ENCODE measurements at places on chromosomes 3 and 15. TPM values are rescaled to one million over a fixed set of nuclear protein-coding genes. Genes with fewer than 3 reads are reported as not detected.

Gene KY
- total RNA-seq = not detected

- DNase-seq = peak; percentile 52
Measured at GRCh38 chr3:50388720-50389413, 29.5 kb upstream of the TMEM115 start.

DNA sequence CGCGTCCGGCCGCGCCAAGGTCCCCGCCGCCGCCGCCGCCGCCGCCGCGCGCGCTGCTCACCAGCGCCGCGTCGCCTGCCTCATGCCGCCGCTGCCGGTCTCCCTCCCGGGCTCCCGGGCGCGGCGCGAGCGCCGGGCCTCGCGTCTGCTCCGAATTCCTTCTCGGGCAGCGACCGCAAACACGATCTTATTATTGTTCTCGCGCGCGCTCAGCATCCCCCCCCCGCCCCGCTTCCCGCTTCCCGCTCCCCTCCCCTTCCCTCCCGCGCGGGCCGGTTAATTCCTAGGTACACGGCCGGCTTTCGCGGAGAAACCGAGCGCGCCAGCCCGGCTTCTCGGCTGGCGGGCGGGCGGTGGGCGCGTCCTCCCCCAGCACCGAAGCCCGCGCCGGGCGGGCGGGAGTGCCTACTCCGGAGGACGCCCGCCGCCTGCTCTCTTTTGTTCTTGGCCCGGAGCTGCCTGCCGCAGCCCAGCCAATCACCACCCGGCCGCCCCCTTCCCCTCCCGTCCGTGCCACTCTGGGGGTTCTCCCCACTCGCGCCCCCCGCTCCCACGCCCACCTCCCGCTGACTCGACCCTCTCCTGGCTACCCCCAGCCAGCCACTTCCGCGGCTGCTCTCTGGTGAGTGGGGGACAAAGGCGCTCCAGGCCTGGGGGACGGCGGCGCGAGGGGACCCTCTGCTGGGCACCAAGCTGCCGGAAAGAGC, at the start of gene HDGFL3:
Gene HDGFL3 (minus strand): TSS at position 164 of the 707 bp plus-strand sequence. CDS start 409 bp downstream, outside the sequence.
- peak; percentile 74 for DNase-seq

- DNase-seq = no peak
Measured at GRCh38 chr3:53102601-53103147, 27.6 kb downstream of the RFT1 start.

- DNase-seq = no peak
Measured at GRCh38 chr3:33645060-33645647, 72.9 kb downstream of the CLASP2 start.

- DNase-seq = no peak
Measured at GRCh38 chr3:152452318-152452717, 183.6 kb downstream of the MBNL1 start.

- DNase-seq = no peak
Measured at GRCh38 chr15:27576576-27576975, 522.5 kb downstream of the OCA2 start.

- DNase-seq = no peak
Measured at GRCh38 chr15:43439268-43439667, 53.7 kb downstream of the TP53BP1 start.

DNA sequence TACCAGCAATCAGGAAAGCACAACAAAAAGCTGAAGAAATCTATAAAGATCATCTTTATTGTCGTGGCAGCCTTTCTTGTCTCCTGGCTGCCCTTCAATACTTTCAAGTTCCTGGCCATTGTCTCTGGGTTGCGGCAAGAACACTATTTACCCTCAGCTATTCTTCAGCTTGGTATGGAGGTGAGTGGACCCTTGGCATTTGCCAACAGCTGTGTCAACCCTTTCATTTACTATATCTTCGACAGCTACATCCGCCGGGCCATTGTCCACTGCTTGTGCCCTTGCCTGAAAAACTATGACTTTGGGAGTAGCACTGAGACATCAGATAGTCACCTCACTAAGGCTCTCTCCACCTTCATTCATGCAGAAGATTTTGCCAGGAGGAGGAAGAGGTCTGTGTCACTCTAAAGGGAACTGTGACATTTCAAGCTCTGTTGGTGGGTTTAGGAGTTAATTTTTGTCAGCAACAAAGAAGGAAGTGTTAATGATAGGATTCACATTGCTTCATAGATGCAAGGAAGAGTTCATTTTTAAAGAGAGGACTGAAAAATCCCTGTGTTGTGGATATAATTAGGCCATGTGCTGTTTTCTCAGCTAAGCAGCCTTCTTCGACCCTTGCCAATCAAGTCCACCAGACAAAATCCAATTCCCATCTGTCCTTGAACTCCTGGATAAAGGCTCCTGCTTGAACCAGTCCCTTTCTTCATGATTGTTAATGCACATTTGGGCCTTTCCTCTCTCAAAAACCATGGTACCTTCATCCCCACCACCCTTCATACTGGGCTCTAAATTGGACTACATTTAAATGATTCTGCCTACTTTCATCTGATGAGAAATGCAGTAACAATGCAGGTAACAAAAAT, 1.2 kb downstream of the GPR15 start:
- no peak for DNase-seq

DNA sequence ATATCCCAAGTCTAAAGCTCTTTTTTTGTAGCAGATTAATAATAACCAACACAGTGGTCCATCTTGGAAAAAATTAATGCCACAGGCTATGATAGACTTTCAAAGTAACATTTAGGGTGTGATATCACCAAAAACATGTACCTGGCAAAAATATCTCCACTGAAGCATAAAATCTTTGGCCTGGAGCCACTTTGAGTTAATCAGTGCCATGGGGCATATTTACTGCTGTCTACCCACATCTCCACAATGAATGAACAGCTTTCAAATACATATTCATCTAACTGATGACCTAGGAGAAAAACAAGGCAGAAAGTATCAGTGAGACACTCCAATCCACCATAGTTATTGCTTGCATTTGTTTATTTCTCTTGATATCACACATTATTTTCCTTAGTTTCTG, 296.0 kb upstream of the MDFIC2 start:
- no peak for DNase-seq

Data from MG63 (cell line).